ENCODE measurements at places on chromosomes 6 and 20.

DNA sequence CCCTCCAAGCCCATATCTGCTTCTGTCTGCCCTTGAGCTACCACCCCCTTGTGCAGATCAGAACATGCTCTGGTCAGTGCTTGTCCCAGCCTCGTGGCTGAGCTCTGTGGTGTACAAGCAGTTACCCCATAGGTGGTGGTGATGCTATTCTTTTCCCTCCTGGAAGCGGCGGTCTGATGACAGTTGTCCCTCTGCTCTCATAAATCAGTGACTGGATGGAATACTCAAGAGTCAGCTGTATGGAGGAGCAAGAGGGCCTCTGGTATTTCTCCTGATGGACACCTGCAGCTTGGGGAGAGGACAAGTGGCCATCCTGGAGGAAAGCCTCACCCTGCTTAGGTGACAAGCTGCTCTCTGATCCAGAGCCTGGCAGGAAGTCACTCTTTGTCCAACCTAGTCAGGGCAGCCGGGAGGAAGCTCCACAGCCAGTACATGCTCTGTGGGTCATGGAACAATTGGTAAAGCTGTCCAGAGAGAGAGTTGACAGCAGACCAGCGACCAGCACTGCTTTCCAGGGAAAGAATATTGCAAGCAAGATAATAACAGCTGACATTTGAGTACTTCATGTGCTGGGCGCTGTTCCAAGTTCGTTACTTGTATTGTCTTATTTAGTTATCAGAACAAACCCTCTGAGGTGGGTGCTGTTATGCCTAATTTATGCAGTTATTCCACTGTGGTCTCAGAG, 47.1 kb downstream of the SCAND1 start:
- DNase-seq, result no peak

DNA sequence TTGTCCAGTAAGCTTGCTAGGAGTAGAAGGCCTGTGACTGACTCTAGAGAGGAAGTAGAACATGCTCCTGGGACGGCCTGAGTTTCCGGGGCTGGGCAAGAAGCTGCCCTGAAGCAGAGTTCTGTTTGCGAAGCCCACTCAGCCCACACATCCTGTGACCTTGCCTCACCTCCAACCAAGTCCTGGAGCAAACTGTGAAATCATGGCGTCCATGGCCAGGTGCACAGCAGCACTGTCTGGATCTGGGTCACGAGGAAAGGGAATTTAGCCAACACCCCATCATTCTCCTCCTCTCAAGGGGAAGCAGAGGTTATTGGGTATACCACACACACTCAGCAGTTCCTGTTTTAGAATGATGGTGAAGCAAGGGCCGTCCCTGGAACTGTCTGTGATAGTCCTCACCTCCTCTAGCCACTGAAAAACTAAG, 87.5 kb downstream of the CRYBG1 start:
- no peak for DNase-seq

- DNase-seq, result no peak
These were observed 30.4 kb upstream of the STXBP5 start for GRCh38 chr6:147173675-147174308.

DNA sequence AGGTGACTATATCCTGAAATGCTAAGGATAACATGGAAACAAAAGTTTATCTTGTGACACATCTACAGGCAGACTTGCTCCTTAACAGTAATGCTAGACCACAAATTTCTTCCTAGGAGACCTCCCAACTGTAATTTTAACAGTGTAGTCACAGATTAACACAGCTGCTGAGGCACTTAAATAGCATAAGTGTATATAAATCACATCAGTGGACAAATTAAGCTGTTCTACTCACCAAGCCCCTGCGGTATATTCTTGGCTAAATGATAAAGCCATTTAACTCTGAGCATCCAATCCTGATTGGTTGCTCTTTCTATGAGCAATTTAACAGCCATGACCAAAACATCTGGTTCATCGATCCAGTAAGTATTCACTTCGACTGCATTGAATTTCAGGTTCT, 73.3 kb upstream of the LYRM2 start:
- DNase-seq, result no peak

- DNase-seq, result no peak
These were observed 24.1 kb upstream of the SRF start for GRCh38 chr6:43146709-43147688.

- no peak for DNase-seq
These were observed 15.1 kb downstream of the ATRN start for GRCh38 chr20:3485913-3486312.

- DNase-seq, result no peak
These were observed 24.4 kb downstream of the UQCC1 start for GRCh38 chr20:35387334-35387733.

GRCh38 chr20:6618051-6618450, 149.4 kb upstream of the BMP2 start:
- no peak for DNase-seq

GRCh38 chr20:51175724-51176123, 152.8 kb upstream of the KCNG1 start:
- DNase-seq, result no peak

DNA sequence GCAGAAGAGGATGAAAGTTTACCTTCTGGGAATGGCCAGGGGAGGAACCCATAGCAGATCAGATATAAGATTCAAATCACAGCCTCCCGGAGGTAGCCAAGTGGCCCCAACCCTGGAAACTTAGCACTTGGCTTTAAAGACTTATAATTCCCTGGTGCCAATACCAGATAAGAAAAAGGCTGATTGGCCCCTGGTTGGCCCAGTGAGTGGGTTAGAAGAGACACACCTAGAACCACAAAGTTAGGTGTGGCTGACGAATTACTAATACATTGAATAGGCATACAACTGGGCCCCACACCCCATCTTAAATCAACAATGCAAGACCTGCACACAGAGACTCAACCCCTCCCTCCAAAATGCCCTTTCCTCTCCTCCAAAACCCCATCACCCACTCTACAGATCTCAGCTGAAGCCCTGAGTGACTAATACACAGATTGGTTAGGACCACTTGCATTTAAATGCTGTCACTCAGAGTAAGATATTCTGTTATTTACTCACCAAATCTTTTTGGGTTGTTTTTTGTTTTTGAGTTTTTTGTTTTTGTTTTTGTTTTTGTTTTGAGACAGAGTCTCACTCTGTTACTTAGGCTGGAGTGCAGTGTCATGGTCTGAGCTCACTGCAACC, 315.4 kb upstream of the JARID2 start:
- DNase-seq, result no peak

GRCh38 chr6:141140905-141141304, 991.8 kb upstream of the GJE1 start:
- no peak for DNase-seq

- no peak for DNase-seq
These were observed 167.1 kb downstream of the PHF3 start for GRCh38 chr6:63802606-63803206.
